ENCODE measurements at places on chromosomes 4 and X.

- DNase-seq, result no peak
Observed at GRCh38 chr4:92776080-92776479, 472.3 kb downstream of the GRID2 start.

DNA sequence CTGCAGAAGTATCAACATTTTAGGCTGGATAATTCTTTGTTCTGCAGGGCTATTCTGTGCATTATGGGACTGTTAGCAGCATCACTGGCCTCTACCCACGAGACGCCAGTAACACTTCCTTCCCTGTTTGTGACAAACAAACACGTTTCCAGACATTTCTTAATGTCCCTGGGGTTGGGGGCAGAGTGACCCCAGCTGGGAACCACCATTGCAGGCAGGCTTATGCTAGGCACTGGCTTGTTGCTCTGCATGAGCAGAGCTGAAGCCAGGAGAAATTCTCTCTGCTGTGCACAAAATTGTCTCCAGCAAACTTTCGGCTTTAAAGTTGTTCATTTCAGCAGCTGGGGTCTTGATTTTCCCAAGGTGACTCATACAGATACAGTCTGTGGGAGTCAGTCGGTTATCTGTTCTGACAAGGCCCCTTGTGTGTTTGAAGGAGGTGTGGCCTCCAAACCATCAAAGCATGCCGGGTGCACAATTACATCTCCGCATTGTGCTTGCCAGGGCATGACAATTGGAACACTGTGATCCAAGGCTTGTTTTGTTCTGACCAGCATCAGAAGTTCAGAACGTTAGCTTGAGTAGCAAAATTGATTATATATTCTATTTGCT lies 156.4 kb upstream of the BOD1L1 start:
- DNase-seq, result no peak

- DNase-seq, result no peak
Observed at GRCh38 chr4:4754641-4755040, 104.8 kb upstream of the MSX1 start.

DNA sequence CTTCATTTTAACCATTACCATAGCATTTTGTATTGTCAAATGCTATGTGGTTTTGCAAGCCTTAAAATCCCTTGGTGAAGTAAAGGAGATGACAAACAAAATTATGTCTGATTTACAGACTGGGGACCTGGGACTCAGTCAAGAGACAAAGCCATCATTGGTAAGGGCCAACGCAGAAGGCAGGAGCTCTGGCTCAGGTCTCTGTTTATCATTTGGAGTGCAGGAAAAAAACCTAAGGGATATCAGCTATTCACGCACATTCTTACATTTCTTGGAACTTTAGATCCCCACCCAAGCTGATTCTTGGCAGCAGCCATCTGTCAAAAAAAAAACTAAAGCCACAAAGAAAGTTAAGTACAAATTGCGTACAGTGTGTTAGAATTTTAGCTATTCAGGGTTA lies 731.9 kb downstream of the STPG2 start:
- no peak for DNase-seq

DNA sequence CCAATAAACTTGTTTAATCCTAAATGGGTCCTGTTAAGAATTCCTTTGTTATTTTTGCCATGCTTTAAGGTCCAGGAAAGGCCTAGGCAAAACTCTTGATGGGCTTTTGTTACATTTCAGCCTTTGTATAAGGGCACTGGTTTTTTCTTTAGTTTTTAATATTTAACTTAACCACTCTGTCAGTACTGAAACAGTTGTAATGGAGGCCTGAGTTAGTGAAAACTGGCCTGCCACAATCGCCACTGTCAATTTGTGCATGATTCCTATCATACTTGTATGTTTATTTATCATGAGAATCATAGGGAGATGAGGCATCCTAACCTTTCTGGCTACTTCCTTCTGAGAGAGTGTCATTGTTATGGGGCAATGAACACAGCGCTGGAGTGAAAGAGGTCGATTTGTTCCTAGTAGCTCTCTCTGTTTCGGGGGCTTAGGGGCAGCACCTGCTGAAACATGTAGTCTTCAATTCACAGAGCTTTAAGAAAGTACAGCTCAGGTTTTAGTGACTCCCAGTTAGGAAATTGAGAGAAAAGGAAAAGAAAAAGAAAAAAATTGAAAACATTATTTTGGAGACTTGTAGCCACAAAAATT lies 393.8 kb upstream of the FSTL5 start:
- DNase-seq, result no peak

- DNase-seq, result no peak
Observed at GRCh38 chr4:169791062-169791461, 33.3 kb upstream of the HPF1 start.

DNA sequence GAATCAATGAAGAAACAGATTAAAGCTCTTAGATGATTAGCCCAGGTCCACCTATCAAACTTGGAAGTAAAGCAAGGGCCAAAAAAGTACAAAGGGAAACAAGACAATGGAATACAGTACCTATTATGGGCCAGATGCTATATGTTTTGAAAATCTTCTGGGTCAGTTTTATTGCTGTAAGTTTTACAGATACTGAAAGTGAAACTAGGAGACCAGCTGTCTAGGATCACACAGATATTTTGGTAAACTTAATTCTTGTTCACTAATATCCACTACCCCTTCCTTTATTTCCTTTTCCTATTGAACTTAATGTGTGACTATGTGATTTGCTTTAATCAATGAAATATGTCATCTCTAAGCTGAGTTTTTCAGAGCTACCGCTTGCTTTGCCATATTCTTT lies 505.4 kb upstream of the PITX2 start:
- no peak for DNase-seq

DNA sequence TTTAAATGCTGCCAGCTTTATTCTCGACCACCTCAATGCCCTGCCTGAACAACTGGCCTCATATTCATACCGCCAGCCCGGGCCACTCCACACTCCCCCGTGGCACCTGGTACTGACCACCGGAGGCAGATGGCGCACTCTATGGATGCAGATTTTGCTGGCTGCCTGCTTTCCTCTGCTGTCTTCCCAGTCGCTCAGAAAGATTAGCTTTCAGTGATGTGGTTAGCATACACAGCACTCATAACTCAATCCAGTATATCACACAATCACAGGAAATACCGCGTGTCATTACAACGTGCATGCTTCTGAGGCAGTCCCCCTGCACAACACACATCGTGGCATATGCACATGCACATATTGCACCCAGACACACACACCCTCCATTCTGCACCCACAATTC lies 147.2 kb upstream of the BCOR start:
- DNase-seq, result no peak

DNA sequence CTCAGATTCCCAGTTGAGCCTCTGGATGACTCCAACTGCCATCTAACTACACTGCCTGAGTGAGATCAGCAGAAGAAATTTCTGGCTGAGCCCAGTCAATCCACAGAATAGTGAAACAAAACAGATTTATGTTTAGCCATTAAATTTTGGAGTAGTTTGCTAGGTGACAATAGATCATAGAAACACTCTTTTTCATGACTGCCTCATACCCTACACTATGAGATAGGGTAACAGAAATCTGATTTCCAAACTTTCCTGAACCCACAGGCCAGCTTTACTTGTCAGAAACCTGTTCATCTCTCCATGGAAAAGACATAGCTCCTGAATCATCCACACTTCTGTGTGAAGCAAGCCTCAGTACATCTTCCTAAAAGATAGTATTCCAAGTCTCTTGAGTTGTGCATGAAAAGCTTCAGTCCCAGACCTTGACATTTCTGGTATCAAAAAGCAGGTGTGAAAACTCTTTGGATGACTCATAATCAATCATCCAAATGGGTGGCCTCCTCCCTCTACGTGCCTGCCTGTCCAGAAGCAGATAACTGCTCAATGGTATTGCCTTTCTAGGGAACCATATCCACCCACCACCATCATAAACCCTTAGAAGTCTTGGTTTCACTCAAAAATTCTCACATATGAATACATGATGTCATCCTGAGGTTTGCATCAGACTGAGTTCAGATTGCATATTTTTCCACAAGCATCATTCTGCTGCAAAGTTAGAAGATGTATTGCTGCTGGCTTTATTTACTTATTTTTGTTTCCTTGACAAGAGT lies 47.5 kb upstream of the RAP2C start:
- no peak for DNase-seq

DNA sequence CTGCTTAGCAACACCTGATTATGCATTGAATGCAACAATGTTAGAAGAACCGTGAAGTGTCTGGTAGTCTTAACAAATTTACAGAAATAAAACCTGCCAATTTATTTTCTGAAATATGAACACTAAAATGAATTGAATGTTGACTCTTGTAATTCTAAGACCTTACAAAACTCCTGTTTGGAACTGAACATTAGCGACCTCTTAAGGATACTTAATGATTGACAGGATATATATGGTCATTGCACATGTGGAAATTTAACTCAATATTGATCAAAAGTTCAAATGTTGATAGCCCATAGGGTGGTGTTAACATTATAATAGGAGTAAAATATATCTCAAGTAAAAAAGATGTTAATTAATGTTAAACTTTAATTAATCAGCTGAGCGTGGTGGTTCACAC lies 79.1 kb downstream of the TECRL start:
- DNase-seq, result no peak

- DNase-seq, result no peak
Observed at GRCh38 chr4:101306225-101306624, 41.1 kb downstream of the PPP3CA start.

- DNase-seq, result no peak
Observed at GRCh38 chr4:78551420-78552351, at the start of gene ANXA3. Gene ANXA3, plus strand, starts transcription at chr4:78551770. Its CDS starts 2,704 bp downstream, at chr4:78554474.

DNA sequence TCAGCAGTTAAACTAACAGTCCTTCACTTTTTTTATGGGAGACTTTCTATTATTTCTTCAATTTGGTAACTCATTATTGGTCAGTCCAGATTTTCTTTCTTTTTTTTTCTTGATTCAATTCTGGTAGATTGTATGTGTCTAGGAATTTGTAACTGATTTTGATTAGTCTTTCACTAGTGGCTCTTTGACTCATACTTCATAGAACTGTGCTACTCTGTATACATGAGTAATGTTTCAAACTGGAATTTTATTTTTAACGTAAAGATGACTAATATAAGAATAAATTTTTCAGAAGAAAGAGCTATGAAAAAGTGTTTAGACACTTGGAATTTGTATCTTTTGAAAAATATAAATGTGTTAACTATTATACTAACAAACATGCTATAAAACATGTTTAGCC lies 813.0 kb downstream of the TRAM1L1 start:
- DNase-seq, result no peak

DNA sequence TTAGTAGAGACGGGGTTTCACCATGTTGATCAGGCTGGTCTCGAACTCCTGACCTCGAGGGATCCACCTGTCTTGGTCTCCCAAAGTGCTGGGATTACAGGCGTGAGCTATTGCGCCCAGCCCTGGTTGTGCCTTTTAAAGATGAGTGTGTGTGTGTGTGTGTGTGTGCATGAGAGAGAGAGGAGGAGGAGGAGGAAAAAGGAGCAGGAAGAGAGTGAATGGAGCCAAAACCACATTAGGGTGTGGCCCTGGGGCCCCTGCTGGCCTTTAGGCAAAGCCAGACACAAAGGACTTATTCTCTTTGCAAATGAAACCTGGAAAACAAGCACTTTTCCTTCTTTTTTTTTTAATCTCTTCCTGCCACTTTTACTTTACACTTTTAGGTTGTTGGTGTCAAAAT lies 48.2 kb upstream of the KLF3 start:
- no peak for DNase-seq

DNA sequence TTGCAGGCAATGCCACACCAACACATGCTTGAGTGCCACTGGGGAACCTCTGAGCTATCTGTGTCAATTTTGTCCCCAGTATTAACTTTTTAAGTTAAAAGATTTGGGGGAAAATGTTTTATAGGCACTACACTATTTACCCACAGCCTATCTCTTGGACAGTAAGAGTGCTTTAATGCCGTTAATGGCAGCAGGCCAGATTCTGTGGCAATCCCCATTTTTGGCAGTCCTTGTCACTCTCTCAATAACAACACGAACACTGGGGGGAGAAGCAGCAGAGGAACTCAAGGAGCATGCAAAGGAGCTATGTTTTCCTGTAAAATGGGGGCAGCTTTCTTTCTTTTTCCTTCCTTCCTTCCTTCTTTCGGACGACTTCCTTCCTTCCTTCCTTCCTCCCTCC lies 168.6 kb downstream of the NSUN7 start:
- DNase-seq, result no peak

- no peak for DNase-seq
Observed at GRCh38 chrX:56462389-56462788, 101.0 kb upstream of the UBQLN2 start.

GRCh38 chr4:57109847-57110639 lies at the start of gene IGFBP7:
Gene IGFBP7, minus strand, starts transcription at chr4:57110385. Its CDS starts 34 bp downstream, at chr4:57110351.
- no peak for DNase-seq

- DNase-seq, result no peak
Observed at GRCh38 chr4:182354867-182355266, 111.7 kb downstream of the TENM3 start.

DNA sequence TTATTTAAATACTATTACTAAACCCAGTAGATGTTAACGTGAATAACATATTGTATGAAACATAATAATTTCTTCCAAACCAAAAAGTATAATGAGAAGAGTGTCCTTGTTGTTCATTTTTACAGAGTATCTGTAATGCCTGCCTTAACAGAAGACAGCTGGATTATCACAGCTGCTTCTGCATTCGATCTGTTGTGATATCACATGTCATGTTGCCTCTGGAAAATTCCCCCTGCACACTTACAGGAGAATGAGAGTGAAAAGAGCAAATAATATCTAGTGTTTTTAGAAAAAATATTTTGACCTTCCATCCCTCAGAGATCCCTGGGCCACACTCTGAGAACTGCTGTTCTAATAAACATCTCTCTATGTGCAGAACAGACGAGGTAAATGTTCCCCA lies 240.1 kb upstream of the NOCT start:
- no peak for DNase-seq

- DNase-seq, result no peak
Observed at GRCh38 chr4:5905714-5906113, 12.8 kb upstream of the CRMP1 start.

- DNase-seq, result no peak
Observed at GRCh38 chrX:101260435-101260834, 30.7 kb downstream of the TAF7L start.

GRCh38 chr4:133263104-133263503 lies 114.0 kb downstream of the PCDH10 start:
- no peak for DNase-seq

DNA sequence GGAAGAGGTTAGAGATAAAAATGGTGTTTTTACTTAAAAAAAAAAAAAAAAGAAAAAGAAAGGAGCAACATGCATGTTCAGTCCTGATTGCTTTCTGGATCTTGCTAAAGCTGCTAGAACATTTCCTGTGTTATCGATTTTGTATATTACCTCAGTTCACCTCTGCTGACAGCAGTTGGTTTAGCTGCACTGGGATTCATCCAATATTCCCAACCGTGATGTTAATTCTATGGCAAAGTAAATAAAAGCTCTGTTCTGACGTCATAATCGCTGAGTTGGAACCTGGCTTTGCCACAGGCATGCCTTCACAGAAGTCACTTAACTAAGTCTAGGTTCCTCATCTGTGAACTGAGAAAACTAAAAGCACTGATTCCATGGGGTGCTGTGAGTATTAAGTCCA lies 90.7 kb upstream of the SORBS2 start:
- DNase-seq, result no peak

DNA sequence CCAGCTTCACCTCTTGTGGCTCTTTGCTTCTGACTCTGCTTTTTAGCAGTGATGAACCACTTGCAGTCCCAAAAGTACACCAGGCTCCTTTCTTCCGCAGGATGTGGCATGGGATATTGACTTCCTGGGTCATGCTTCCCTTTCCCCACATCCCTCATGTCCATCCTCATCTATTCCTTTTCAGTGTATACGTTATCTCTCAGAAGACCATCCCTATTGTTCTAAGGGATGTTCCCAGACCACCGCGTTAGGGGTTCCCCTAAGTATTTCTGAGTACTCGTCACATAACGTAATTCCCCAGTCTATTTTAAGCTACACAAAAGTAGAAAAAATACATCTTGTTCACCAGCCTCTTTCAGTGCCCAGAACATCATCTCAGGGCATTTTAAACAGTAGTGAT lies 71.1 kb upstream of the NLGN4X start:
- DNase-seq, result no peak
